Hypothalamus (tissue), 51 donors: ENCODE measurements at places on chromosomes 6 and 20.

DNA sequence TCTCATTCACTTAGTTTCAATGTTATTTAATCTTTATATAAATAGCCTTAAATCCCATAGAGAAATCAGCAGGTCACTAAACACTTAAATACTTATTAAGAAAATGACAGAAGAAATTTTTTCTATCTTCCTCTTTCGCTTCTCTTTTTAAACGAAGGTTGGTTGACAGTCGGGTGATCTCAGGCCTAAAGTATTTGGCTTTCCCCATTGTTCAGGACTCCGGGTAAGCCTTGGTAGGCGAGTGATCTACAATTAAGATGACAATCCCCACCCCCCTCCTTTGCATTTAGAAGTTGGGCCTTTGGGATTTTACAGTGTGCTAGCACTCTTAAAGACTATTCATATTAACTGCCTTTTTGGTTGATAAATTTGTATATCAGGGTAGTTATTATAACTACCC lies 19.7 kb upstream of the UTRN start:
- DNase-seq, result no peak

DNA sequence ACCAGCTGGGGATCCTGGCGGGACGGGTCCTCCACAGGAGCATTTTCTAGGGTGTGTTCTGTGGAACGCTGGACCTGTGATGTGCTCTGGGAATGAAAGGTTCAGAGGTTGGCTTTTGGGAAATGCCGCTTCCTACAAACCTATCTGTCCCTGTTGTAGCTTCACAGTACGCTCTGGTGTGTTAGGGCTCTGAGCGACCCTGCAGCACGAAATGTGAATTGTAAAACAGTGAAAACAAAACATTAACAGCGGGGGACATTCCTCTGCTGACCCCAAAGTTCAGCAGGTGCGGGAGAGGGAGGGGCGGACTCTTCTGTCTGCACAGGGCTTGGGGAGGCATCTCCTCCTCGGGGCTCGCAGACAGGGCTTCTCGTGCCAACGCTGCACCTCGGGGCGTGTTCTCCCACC lies 155.9 kb downstream of the NRN1 start:
- DNase-seq, result no peak

GRCh38 chr6:93373445-93373844 lies 45.9 kb downstream of the EPHA7 start:
- no peak for DNase-seq

DNA sequence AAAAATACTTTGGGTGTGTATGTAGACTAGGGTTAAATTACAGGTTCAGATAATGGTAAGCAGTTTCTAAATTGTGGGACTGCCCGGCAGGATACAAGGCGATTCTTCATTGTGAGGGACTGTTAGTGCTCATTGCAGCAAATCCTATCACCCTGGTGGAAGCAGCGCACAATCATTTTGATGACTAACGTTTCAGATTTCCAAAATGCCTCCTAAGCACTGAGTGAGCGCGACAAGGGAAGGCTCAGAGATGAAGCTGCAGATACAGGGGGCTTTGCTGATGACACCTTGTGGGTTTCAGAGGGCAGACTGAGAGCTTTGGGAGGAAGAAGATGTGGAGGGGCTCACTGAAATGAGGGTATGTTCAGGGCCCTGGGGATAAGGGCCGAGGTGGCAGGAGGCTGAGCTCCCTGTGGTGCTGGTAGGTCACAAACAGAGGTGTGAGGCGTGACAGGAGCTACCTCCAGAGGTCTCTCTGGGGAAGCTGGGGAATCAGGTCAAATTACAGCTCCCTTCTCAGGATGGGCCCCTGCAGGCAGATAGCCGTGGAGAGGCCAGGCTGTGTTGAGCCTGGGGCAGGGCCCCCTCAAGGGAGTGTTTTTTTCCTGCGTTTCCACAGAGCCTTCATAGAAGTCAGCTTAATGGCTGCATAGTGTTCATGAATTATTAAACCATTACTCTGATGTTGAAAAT lies 84.5 kb upstream of the FYN start:
- DNase-seq, result no peak

- no peak for DNase-seq
Observed at GRCh38 chr6:85015396-85015990, 251.1 kb upstream of the TBX18 start.
